ENCODE measurements at places on chromosomes 12 and 14.

GRCh38 chr12:2562400-2562799 is 232.4 kb upstream of the FKBP4 start:
- no peak for DNase-seq

DNA sequence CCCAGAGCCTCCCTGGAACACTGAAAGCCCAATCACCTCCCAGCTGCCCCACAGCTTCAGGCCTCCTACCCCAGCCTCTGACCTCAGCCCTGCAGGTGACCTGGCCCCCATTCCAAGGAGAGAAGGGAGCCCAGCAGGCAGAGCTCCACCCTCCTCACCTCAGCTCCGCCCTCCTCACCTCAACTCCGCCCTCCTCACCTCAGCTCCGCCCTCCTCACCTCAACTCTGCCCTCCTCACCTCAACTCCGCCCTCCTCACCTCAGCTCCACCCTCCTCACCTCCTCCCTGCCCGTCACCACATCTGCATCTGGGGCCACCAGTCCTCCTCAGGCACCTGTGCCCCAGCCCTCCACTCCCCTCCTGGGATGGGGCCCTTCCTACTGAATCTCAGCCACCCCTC is 112.2 kb upstream of the SFSWAP start:
- no peak for DNase-seq

- no peak for DNase-seq
These were observed 1.4 kb downstream of the C12orf56 start for GRCh38 chr12:64389154-64389553.

- DNase-seq = no peak
These were observed 55.4 kb downstream of the SCAF11 start for GRCh38 chr12:45934956-45935355.

DNA sequence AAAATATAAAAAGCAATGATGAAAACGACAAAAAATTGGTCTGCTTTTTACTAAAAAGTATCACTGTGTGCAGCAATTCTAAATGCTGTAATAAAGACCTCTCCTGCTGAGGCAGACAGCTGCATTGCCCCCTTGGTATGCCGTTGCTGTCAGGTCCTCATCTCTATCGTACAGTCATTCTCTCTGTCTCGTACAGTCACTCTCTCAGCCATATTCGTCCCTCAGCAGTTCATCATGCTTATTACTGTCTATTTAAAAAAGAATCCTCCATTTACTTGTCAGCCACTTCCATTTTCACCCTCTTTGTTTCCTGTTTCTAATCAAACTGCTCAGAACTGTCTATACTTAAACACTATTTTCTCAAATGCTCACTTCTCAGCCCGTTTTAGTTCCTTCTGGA is 123.6 kb downstream of the DIP2B start:
- no peak for DNase-seq

DNA sequence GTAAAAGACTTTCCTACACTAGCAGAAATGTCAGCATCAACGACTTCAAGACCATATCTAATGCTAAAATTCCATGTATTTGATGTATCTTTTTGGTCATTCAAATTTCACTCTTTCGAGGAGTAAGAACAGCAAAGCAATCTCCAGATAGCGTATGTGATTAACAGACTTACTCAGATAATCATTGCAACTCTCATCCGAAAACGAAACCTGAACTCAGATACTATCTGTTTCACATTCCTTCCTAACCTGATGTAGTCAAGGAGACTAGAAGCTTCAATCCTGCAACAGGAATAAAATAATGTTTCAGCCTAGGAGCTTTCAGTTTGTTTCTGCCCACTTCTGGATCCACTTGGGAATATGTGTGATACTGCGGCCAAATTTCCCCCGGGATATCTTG is 286.3 kb downstream of the NUAK1 start:
- DNase-seq = no peak

- no peak for DNase-seq
These were observed 126.8 kb upstream of the CPSF6 start for GRCh38 chr12:69112616-69113015.

DNA sequence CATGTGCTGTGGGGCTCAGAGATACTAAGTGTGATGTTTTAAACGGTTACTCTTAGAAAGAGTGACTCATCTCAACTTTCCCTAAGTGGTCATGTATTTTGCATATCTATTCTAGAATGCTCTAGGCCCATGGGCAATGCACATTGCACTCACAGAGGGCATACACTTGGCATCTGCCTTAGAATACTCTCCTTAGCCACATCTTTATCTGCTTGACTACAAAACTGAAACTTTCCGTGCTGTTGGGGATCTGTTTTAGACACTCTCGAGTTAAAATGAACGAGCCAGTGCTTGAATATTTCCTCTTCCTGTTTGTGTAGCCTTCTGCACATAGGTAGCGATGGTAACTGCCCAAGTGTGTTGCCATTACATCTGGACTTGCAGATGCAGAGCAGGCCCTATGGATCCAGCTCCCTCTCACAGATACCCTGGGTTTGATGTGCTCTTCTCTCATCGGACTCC is 180.5 kb downstream of the CAND1 start:
- no peak for DNase-seq

DNA sequence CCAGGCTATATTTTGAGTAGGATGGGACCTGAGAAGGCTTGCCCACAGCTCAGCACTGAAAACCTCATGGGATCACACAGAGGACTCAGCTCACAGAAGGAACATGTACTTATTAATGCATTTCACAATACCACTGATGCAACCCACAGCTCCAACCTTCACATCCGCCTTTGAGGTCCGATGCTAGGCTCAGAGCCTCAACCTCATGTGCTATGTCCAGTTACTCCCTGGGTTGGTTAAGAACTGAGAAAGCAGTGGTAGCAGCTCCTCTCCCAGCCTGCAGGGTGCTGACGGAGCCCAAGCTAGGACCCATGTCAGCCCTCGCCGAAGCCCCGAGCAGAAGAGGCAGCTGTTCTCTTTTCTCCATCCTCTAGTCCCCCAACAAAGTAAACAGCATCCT is 52.9 kb downstream of the SPTB start:
- DNase-seq = peak; percentile 45

DNA sequence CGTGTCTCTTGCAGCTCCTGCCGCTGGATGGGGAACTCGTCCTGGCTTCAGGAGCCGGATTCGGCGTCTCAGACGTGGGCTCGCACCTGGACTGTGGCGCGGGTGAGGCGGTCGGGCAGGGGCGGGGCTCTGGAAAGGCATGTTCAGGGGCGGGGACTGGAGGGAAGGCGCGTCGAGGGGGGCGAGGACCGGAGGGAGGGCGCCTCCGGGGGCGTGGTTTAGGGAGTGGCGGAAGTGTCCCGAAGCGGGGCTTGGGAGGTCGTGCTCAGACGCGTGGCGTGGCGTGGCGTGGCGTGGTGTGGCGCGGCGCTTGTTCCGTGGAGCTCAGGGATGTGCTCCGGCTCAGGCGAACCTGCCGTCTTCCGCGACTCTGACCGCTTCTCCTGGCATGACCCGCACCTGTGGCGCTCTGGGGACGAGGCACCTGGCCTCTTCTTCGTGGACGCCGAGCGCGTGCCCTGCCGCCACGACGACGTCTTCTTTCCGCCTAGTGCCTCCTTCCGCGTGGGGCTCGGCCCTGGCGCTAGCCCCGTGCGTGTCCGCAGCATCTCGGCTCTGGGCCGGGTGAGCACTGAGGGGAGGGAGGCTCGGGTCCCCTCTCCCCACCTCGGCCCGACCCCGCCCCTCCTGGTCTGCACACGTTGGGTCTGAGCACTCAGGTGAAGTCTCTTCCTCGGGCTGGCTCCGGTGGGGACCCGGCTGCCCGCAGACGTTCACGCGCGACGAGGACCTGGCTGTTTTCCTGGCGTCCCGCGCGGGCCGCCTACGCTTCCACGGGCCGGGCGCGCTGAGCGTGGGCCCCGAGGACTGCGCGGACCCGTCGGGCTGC is 6.2 kb downstream of the AMN start:
- peak; percentile 18 for DNase-seq

DNA sequence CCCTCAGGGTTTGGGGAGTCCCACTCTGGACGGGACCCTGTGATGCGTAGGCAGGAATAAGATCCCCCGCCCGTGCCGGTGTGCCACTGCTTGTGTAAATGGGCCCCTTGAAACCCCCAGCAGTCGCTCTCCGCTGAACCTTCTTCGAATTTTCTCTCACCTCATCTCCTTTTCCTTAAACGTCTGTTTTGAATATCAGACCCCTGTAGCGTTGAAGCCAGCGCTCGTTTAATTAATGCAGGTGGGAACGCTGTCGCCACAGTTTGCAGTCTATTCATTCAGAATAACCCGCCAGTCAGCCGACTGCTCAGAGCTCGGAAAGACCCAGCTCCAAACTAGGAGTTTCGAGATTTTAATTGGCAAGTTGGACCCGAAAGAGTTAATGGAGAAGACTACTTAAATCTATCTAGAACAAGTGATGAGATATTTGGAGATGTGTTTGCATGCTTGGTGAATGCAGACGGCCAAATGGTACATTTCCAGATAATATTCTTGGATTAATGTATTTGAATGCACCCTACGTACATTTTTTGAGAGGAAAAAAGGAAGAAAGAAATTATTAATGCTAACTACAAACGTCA is 739 bp upstream of the PPP2R5E start:
- no peak for DNase-seq

DNA sequence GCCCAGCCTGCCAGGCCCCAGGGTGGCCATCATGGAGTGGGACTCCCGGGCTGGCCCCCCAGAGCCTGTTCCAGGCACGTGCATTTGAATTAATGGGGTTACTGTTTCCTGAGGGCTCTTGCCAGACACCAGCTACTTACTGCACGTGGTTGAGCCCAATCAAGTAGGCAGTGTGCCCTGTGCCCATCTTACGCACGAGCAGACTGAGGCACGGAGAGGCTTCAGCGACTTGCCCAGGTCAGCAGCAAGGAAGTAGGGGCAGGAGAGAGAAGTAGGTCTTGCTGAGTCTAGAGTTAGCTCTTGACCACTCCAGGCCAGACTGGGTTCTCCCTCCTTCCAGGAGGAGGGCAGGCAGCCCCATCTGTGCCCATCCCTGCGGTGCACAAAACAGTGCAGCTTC is 67.7 kb downstream of the DIO3 start:
- no peak for DNase-seq

GRCh38 chr12:104682790-104683279 is 226.1 kb downstream of the CHST11 start:
- DNase-seq = no peak

- DNase-seq = no peak
These were observed 87.6 kb downstream of the SLC15A5 start for GRCh38 chr12:16189849-16190248.

- DNase-seq = no peak
These were observed 80.9 kb downstream of the RPS6KA5 start for GRCh38 chr14:90979515-90979914.

DNA sequence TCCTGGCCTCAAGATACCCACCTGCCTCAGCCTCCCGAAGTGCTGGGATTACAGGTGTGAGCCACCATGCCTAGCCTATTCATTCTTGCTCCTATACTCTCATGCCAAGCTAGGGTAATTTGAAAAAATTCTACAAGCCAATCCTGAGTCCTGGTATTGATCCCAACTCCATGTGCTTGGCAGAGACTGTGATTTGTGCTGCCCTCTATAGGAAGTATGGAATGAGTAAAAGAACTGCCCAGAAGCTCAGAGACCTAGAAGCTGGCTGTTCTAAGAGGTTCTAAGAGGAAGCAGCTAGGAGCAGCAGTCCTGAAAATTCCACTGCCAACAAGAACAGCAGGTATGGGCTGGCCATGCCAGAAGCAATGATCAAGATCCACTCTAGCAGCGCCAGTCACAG is 402.5 kb downstream of the PCNX1 start:
- no peak for DNase-seq

DNA sequence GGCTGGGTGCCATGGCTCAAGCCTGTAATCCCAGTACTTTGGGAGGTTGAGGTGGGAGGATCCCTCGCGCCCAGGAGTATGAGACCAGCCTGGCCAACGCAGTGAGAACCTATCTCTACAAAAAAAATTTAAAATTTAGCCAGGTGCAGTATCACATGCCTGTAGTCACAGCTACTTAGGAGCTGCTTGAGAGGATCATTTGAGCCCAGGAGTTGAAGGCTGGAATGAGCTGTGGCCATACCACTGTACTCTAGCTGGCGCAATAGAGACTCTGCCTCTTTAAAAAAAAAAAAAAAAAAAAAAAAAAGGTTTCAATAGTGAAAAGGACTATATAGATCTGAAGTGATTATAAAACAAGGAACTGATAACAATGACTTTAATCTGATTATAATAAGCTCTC is 13.5 kb downstream of the PSMA3 start:
- DNase-seq = no peak

- no peak for DNase-seq
These were observed 258.2 kb downstream of the PHLDA1 start for GRCh38 chr12:75773377-75773776.

DNA sequence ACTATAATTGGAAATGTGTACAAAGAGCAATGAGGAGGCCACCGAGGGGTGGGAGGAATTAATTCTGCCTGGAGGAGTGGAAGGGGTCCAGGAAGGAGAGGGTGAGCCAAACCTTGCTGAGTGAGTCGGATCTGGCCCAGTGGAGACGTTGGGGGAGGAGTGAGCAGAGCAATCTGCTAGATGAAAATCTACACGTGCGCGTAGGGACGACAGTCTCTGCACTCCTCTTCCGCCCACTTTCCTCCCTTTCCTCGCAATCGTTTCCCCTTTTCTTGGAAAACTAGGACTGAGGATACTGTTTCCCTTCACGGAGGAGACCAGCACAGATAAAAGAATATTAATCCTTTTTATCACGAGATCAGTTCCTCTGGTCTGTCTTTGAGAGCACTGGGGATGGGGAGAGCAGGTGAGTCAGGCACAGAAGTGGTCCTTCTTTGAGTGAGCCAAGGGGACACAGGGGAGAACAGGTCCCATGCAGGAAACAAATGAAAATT is 2.9 kb upstream of the NAB2 start:
- DNase-seq = no peak

GRCh38 chr12:2825132-2825531 is 9.7 kb downstream of the NRIP2 start:
- no peak for DNase-seq

DNA sequence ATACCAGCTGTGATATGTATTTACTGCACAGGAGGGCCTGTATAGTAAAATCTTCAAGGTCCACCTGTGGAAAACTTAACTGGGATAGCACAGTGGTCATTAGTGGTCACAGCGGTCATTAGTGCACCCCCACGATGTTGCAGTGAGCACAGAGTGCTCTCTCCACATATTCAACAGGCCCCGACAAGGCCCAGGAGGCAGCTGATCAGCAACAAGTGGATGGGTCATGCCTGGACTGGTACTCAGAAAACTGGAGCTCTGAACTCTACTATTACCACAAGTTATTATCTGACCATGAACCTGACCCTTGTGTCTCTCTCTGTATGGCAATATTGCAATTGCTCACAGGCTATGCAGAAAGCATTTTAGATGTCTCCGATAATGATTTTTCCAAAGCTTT is 129.5 kb downstream of the SLC35F4 start:
- no peak for DNase-seq

DNA sequence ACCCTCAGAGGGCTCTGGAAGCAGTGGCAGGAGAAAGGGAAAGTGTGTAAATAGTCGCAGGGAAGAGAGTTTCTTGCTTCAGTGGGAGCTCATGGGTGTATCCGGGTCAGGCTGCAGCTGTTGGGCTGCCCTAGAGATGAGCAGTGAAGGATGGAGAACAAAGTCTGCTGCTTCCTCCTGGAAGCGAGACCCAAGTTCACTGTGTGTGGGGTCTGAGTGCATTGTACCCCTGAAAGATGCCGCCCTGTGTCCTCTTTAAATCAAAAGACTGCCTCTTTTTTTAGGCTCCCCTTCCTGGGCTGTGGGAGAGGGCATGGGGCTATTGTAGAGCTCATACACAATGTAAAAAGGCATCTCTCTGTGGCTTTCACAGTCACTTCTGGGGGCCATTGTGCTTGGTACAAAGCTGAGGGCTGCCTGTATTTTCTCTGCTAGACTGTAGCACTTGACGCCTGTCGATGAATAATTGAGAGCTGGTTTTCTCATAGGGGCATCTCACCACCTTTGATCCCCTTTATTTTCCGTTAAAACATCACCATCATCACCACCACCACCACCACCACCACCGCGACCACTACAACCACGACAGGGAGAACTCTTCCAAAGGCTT is 16.7 kb downstream of the CHST11 start:
- DNase-seq = no peak

All from iris pigment epithelial cell (primary cell).